ENCODE measurements at places on chromosomes 5 and 9.

DNA sequence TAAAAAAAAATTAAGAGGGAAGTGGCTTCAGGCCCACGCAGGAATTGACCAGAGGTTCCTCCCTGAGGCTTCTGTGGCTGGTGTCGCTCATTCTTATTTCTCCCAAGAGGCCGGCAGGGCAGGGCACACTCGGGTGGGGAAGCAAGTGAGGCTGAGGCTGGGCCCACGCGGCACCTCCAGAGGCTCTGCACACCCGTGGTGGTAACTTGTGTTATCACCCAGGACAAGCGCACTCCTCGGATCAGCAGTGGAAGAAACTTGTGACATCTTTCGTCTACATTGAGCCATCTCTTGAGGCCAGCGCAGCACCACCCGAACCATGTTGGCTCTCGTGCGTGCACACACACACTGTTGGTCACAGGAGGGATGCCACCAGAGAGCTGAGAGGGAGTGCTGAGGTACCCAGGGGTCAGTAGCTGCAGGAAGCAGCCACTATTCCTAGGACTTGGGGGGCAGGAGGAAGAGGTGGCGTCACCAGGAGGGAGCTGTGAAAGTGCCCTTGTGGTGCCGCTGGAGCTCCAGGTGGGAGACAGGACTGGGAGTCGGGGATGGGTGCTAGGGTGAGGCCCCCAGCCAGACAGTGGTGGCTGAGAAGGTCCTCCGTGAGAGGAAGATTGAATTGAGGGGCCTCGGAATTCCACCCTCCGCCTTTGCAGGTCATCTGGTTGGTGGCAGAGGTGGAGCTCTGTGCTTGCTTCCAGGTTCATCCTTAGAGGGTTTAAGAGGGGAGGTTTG lies 6.4 kb downstream of the NDUFS6 start:
- DNase-seq = no peak

GRCh38 chr5:125576822-125577221 lies 830.4 kb upstream of the ZNF608 start:
- DNase-seq = no peak

GRCh38 chr5:149011084-149011483 lies 51.8 kb downstream of the SH3TC2 start:
- no peak for DNase-seq

DNA sequence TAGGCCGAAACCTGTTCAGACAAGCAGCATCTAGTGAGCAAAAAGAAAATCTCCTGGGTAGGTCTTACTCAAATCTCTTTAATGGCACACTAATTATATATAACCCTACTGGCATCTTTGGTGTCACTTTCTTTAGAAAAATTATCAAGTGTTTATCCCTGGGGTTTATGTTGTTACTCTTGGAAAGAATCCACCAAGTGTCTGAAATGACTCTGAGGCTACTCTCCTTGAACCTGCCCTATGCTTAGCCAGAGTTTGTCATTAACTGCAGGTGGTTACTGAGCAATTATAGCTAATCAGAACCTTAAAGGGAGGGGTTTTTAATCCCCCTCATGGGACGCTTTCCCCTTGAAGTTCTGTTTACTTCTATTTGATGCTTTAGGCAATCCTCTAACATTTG lies 381.9 kb downstream of the PLK2 start:
- DNase-seq = no peak

- no peak for DNase-seq
These were observed 76.3 kb downstream of the AOPEP start for GRCh38 chr9:94802793-94803192.

DNA sequence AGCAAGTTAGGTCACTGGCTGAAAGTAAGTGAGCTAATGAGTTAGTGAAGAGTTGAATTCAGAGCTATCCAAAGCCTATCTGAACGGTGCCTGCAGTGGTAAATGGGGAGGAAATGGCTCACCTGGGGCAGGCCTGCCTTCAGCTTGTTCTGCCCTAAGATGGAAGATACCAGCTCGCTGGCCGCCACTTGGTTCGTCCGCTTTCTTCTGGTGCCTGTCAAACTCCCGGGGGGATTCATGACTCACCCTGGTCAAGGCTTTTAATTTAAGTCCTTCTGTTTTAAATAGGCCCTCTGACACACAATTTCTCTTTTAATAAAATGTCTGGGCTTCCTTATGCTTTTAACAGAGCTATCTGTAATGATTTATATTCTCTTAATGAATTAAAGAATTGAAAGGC lies 78.8 kb downstream of the CFAP90 start:
- no peak for DNase-seq

DNA sequence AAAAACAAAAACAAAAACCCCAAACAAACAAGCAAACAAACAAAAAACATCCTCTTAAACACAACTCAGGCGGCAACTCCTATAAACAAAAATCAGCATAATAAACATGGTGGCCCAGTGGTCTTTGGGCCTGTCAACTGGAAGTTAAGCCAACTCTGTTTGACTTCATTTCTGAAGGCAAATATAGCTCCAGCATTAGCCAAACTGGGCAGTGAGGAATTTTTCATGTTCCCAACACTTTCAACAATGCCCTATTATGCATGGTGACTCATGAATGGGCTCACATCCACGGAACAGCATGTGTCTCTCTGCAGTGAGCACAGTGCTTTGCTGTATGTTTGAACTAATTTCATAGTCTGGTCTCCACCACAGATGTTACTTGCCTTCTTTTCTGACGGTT lies 143.9 kb upstream of the STC2 start:
- DNase-seq = no peak

- no peak for DNase-seq
These were observed 543.1 kb downstream of the ZNF608 start for GRCh38 chr5:124203303-124203702.

- DNase-seq = no peak
These were observed 402.9 kb downstream of the MLLT3 start for GRCh38 chr9:20219437-20219836.

GRCh38 chr9:121743441-121744001 lies 92.1 kb downstream of the DAB2IP start:
- no peak for DNase-seq

GRCh38 chr5:56680731-56681130 lies 134.6 kb upstream of the MAP3K1 start:
- no peak for DNase-seq

- no peak for DNase-seq
These were observed 9.0 kb downstream of the RFESD start for GRCh38 chr5:95655575-95655974.

GRCh38 chr5:59180515-59180914 lies 597.6 kb downstream of the RAB3C start:
- no peak for DNase-seq

DNA sequence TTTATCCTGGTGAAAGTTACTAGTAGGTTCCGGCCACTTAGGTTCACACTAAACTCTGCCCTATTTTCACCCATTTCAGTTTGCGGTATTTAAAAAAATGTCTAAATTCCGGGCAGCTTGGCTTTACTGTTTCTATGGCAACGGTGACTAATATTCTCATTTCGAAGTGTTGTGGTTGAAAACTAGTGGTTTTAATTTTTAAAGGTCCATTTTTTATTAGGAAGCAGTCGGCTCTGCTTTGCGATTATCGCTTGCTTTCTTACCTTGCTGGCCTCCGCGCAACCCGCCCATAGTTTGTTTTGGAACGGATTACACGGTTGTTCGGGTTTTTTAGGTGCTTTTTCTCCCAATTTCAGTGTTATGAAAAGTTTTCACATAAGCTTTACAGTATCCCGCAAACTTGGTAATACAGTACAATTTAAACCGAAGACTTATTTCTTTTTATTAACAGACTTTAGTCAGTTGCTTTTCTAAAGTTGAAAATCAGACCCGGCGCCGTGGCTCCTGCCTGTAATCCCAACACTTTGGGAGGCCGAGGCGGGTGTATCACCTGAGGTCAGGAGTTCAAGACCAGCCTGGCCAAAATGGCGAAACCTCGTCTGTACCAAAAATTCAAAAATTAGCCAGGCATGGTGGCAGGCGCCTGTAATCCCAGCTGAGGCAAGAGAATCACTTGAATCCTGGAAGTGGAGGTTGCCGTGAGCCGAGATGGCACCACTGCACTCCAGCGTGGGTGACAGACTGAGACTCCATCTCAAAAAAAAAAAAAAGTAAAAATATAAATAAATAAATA lies 1.6 kb downstream of the KDM4C start:
- DNase-seq = peak; percentile 24

DNA sequence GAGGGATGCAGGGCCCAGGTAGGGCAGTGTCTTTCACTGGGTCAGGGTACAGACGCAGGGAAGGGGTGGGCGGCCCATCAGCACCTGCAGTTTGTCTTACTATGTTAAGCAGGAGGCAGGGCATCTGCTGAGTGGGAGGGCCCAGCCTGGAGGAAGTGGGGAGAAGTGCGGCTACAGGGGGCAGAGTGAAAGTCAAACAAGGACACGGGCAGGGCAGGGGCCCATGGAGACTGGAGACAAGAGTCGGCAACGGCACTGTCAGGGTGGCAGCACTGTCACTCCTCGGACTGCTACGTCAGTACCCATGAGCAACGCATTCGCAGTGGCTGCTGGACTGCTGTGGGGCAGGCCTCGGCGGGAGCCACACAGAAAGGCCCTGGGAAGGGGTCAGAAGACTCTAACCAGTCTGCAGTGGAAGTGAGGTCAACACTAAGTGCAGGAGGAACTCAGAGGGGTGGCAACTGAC lies 19.7 kb downstream of the CAMSAP1 start:
- DNase-seq = peak; percentile 52

GRCh38 chr5:132459031-132459982 lies 31.3 kb downstream of the IRF1 start:
- DNase-seq = no peak

DNA sequence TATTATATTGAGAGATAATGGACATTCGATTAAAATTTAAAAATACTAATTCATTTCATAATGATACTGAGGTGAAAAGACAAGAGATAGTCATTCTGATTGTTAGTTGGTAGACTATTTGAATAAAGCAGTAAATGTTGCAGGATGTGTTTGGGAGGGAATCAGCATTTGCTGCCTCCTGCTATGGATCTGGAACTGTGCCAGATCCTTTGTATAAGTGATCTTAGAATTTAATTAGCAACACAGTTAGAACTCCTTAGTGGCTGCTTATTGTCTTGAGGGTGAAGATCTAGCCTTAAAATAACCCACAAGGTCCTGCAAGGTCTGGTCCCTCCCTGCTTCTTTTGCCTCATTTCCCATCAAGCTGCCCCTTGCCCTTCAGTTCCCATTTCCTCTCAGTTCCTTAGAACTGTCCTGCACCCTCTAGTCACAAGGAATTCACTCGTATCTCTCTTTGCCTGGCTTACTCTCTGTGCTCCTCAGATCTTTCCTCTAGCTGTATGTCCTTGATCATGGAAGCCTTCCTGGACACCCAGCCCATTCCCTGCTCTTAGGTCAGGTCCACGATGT lies 12.5 kb downstream of the LECT2 start:
- DNase-seq = no peak
